ENCODE measurements at places on chromosomes 12 and 14.

- DNase-seq: no peak
Observed at GRCh38 chr12:49615725-49616124, 7.6 kb upstream of the PRPF40B start.

DNA sequence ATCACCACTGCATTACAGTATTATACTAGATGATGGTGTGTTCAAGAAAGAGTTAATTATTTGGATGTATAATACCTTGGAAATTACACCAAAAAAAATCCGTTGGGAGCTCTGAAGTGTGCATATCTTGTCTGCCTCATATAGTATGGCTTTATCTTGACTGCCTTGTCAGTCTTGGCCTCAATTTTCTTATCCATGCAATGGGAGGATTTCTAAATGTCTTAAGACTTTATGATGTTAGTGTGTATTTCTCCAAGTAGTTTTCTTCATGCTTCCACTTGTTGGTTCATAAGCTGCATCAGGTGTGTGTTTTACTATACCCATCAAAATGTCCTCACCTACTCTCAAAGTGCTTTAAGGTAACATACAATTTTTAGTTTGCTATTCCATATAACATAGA lies 84.6 kb downstream of the FGD4 start:
- DNase-seq: no peak

- peak; percentile 85 for DNase-seq
Observed at GRCh38 chr12:55729819-55730818, 1.3 kb upstream of the CD63 start.

DNA sequence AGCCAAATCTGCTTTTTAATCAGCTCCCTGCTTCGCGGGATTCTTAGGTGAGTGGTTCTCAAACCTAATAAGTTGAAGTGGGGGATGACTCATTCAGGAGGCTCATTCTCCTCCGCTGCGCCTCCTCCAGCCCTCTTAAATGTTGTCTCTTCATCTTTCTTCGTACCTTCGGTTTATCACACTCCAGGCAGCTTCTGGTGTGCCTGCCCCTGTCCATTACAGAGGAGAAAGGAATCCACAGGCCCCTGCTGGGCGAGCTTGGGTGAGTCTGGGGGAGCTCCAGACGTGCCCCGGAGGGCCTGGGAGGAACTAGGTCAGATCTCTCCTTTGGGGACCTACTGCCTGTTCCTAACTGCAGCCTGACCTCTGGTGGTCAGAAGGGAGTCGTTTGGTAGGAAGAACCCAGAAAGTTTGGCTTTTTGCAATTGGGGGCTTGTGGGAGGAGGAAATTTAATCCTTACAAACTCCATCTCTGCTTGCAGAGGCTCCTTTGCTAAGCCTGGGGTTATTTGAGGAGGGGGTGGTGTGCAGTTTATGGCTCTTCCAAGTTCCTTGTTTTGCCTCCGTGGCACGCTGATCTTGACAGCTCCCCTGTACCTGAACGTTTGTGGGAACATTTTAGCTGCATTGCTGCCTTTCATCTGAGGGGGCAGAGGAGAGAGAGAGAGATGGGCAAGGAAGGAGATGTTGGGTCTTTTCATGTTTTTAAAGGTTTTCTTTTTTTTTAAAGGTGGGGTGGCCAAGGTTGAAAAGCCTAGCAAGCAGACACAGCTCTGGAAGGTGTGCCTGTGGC lies 84.1 kb upstream of the GNG2 start:
- DNase-seq: no peak

GRCh38 chr12:21939435-21939834 lies 1.8 kb downstream of the ABCC9 start:
- DNase-seq: no peak

DNA sequence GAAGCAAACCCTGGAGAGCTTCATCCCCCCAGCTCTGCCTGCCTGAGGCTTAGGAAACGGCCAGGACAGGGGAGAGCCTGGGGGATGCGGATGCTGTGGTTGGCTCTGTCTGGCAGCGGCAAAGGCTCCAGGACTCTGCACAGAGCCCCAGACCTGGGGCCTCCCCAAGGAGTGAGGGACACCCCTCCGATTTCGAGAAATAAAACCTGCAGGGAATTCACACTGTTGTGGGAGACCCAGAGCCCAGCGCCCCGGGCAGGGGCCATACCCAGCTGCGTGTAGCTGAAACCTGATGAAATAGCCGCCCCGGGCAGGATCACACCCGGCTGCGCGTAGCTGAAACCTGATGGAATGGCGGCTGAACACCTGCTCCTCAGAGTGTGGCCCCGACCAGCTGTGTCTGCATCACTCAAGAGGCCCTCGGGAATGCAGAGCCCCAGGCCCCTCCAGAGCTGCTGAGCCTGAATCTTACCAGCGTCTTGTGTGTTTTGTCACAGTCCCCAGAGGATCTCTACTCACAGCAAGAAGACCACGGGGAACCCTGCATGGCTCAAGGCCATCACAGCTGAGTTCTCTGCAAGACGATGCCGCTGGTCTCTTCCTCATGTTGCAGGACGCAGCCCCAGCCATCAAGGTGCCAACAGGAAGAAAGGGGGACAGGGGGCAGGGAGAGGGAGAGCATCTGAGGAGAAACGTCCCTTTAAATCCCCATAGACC lies 46.5 kb upstream of the GALNT9 start:
- DNase-seq: peak; percentile 39

DNA sequence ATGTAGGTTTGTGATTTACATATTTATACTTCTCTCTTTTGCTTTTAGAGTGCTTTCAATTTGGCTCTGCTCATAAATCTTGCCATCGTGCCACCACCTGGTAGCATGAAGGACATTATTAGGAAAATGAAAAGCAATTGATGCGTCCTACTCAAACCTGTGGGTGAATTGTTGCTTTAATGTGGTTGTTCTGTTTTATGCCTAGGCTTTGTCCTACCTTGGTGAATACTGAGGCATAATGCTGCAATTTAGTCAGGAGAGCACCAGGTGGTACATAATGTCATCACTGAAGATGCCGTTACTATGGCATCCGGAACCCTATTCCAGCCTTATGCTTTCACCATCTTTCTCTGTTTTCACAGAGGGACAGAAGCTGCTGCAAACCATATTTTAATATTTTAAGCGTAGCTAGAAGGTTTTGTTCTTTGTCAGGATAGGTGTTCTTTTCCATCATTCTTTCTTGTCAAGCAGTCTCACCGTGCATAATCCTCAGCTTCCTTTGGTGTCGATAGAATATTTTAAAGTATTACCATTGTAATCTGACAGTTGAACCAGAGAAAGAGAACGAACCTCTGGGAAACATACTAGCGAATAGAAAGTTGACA lies 68.5 kb upstream of the PKP2 start:
- DNase-seq: no peak

- no peak for DNase-seq
Observed at GRCh38 chr14:33682760-33683159, 268.1 kb downstream of the EGLN3 start.

DNA sequence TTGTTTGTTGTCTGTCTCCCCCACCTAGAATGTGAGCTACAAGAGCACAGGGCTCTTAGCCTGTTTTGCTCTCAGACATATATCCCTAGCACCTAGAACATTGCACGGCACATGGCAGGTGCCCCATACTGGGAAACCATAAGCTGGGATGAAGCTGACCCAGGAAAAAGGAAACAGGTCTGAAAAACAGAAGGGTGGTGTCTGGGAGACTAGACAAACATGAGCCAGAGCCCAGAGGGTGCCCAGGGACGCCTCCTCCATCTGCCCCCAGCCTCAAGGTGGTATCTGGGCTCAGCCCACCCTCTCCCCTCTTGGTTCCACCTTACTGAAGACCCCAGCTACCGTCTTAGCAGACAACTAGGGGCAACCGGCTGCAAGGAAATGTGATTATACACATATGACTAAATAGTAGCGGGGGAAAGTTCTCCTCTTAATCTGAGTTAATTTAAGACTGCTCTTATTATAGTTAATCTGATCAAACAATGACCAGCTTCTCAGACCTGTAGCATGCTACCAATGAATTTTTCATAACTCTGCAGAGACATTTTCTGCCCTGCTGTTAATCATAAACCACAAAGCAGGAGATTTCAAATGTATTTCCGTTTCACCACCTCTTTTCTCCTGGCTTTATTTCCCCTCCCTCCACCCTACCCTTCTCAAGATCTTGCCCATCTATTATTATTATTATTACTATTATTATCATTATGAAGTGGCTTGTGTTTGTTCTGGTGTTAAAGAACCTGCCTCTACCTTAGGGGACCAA lies 31.9 kb downstream of the KSR2 start:
- DNase-seq: no peak

- DNase-seq: no peak
Observed at GRCh38 chr12:51961834-51962233, 10.3 kb downstream of the ACVR1B start.

DNA sequence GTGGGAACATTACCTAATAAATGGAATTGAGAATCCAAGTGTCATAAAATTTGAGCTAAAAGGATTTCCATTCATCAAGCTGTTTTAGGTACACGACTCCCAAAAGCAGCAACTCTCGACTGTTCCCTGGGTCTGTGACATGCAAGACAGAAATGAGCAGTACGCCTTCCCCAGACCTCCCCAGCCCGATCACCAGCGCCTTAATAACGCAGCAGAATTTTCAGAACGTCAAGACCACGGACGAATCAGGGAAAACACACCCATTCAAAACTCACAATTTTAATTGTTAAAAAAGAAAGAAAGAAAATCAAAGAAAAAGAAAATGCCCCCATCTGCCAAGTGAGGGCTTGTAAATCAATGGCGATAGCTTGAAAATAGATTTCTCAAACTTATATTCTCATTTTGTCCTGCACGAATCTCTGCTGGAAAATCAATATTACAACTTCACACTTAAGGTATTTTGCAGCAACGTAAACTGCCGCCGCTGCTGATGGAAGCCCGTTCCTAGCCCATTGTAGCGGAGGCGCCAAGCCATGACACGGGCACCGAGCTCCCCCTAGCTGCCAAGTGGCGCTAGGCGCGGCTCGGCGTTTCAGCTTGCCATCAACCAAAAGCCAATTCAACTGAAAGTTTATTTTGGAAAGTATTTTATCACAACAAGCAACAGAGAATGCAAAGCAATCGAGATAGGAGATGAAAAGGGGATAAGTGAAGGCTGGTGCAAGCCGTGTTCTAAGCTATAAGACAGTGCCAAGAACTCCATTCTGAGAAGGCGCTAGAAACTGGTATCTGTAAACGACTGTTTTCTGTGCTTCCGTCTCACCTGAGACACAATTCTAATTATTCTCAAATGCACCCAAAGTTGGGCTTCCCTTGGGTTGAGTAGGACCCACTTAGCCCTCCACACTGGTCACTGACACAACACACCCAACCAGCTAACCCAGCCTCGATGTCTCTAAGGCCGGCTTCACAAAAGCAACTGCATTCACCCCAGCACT lies 5.5 kb downstream of the BCL11B start:
- peak; percentile 93 for DNase-seq

DNA sequence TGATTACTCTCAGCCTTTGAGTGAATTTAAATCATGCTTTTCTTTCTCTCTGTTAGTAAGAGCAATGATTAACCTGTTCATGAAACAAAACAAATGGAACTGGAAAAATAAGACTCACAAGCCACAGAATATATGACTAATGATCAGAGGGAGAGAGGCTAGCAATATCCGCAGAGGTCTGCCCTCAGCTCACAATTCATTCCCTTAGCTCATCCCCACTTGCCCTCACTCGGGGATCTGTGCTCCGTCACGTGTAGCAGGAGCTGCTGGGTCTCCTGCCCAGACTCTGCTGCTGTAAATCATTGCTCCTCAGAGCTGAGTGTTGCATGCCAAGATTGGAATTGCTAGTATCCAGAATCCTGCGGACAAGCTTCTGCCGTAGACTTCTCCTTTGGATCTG lies 53.1 kb upstream of the GNG2 start:
- no peak for DNase-seq

DNA sequence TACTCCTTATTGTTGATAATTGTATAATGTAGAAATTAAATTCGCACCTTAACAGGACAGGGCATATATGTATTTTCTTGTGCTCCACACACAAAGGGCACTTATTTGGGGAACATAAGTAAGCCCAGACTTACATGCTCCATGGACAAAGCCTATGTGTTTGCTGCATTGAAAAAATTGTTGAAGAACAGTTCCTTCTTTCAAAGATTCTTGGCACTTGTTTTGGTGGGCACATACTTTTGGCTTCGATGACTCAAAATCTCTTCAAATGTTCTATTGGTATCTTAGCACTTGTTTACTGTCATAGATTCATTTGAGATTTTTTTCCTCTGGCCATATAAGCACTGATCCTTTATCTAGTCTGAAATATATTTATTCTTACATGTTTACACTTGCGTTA lies 1.4 kb upstream of the MAP4K5 start:
- DNase-seq: no peak

- DNase-seq: no peak
Observed at GRCh38 chr12:10207136-10207535, 5.5 kb upstream of the GABARAPL1 start.

DNA sequence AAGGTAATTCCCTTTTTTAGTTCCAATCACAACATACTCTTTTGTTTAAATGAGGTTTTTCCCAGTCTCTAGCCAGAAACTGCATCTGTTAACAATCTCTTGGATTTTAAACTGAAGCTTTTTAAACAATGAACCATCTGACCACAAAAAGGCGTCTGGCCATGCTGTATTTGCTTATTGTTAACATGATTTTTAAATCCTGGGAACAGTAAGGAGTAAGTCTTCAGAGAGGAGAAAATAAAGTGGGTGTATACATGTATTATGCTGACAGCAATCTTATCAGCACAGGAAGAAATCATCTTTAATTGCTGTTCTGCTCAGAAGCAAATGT lies 106.2 kb downstream of the DAAM1 start:
- no peak for DNase-seq

GRCh38 chr12:93758801-93759373 lies 81.7 kb downstream of the CRADD start:
- no peak for DNase-seq

DNA sequence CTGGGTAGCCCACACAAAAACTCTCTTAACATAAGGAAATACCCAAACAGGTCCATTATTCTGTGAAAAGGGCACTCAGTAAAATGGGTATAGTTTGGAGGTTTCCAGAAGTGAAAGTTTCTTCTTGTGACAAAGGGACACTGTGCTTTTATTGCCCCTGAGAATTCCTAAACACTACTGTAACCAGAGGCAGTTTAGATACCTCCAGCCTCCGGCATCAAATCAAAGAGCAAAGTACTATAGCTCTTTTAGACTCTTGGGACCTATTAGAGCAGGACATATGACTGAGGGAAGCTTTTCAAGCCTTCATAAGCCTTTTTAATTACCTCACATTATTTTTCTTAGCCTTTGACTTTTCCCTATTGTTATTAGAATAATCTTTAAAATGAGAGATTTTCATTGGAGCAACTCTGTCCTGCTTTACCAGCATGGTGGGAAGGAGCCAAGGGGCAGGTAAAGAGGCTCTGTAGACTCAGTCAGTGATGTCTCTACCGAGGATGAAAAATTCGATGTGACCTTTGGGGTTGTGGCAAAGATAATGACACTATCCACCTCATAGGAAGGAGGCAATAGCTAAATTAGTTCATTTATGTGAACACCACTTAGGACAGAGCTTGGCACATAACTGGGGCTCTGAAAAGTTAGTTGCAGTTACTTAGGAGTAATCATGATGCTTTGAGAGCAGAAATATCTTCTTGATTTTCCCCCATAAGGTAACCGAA lies 85.1 kb downstream of the IFNG start:
- DNase-seq: no peak

DNA sequence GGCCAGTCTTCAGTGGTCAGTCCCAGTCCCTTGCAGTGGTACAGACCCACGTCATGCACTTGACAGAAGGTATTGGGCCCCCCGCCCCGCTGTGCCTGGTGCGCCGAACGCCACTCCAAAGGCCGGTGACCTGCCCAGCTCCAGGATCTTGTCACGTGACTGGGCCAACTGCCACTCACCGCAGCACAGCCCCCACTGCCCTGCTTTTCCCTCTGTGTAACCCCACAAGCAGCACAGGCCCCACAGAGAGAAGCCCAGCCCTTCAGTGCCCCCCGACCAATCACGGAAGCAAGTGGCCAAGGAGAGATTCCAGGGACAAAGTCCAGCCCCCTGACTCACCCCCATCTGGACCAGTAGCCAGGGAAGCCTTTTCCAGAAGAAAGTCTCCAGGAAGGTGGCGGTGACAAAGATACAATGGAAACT lies 498 bp downstream of the GPR132 start:
- peak; percentile 92 for DNase-seq

All from spleen (tissue), 13 donors.